Right ventricle myocardium inferior (tissue), 1 donor: ENCODE measurements at places on chromosomes 1 and 21. TPM values are rescaled to one million over a fixed set of nuclear protein-coding genes. Genes with fewer than 3 reads are reported as not detected.

DNA sequence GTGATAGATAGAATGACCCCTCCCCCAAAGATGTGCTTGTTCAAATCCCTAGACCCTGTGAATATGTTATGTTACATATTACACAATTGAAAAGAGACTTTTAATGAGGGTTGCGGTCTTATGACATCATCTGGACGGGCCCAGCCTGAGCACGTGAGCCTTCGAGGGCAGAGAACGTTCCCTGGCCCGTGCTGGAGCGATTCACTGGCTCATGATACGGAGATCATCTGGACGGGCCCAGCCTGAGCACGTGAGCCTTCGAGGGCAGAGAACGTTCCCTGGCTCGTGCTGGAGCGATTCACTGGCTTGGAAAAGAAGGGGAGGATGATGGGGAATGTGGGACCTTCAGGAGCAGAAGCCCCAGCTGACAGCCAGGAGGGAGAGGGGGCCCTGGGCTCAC, 34.4 kb upstream of the COL18A1 start:
- DNase-seq: peak; percentile 45

DNA sequence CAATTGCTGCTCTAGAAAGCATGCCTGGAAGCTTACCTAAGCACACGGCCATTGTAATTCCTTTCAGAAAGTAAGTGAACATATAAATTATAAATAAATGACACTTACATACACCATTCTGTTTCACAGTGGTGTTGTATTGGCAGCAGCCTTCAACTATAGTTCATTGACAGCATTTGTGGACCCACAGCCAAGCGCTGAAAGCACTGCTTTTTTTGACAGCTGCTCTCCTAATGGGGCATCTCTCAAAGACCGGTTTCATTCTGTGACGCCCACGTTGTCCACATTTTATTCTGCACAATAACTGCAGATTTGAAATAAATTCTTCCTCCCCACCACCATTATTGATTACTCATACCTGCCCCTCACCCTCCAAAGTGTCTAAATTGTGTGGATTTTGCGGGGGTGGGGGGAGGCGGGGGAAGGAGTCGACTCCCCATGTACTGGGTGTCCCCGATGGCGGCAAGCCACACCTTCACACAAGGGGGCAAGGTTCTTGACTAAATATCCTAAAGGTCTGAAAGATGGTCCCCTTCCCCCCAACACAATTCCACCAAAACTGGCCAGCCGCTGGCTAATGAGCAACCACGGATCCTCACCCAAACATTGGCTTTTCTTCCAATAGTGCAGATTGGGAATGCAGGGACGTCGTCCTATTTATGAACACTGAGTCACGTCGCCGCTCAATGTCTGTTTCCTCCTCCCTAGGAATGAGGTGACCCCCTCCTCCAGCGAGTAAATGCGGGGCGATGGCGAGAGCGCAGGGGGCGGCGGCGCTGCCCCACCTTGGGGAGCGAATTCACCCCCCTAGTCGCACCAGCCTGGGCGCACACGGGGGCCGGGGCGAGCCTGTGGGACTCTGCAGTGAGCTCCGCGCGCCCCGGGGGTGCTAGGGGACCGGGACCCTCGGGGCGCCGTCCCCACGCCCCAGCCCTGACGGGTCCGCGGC, 960 bp downstream of the RCAN1 start:
- DNase-seq: no peak

DNA sequence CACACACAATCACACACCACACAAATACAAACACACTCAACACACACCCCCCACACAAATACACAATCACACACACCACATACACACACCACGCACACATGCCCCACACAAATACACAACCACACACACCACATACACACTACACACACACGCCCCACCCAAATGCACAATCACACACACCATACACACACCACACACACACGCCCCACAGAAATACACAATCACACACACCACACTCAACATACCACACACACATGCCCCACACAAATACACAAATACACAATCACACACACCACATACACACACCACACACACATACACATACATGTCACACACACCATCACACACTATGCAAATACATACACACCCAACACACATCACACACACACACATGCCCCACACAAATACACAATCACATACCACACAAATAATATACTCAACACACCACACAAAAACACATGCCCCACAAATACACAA, 50.2 kb downstream of the PRDM15 start:
- no peak for DNase-seq

GRCh38 chr1:112388436-112388835, 7.6 kb upstream of the CTTNBP2NL start:
- no peak for DNase-seq

DNA sequence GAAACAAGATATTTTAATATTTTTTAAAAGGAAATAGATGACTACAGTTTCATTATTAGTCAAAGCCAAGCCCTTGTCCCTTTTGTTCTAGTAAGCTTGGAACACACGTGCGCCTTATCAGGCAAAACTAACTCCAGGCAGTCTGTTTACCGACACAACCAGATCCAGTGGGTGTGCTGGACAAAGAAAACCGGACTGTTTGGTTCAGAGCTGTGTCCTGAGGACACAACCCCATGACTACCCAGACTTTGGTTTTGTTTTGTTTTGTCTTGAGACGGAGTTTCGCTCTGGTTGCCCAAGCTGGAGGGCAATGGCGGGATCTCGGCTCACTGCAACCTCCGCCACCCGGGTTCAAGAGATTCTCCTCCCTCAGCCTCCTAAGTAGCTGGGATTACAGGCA, 13.9 kb upstream of the RHOU start:
- DNase-seq: no peak

- peak; percentile 97 for DNase-seq
Measured at GRCh38 chr1:32394141-32394889, at the start of gene BSDC1. TSS of gene BSDC1 (minus strand) at chr1:32394441. CDS start at chr1:32394414, 27 bp downstream.

DNA sequence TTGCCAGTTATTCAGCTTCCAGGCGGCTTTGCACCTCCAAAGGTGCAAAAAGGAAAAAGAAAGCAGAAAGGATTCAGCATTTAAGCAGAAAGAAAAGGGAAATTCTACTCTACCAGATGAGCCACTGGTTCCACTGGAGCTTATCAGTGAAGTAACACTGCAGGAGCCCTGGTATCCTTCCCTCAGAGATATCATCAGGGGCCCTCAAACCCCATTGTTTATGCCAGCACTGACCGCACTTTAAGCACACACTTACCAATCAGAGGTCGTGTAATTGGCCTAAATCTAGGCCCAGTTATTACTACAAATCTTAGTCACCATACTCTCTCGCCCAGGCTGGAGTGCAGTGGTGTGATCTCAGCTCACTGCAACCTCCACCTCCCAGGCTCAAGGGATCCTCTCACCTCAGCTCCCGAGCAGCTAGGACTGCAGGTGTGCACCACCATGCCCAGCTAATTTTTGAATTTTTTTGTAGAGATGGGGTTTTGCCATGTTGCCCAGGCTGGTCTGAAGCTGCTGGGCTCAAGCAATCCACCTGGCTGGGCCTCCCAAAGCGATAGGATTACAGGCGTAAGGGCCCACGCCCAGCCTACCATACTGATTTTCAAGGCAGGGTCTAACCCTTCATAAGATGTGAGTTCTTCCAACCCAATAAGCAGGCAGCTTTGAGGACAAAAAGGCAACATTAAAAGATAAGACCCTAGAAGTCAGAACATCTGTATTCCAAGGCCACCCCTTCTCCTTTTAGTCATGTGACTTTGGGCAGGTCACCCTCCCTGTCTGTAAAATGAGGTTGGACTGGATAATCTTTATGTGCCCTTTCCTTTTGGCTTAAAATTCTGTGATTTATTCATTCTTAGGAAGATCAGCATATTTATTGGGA, 125.3 kb downstream of the SYT2 start:
- no peak for DNase-seq

GRCh38 chr1:154641534-154641933, 33.5 kb upstream of the ADAR start:
- no peak for DNase-seq

- DNase-seq: no peak
Measured at GRCh38 chr1:9466780-9467758, 72.2 kb upstream of the SLC25A33 start.

DNA sequence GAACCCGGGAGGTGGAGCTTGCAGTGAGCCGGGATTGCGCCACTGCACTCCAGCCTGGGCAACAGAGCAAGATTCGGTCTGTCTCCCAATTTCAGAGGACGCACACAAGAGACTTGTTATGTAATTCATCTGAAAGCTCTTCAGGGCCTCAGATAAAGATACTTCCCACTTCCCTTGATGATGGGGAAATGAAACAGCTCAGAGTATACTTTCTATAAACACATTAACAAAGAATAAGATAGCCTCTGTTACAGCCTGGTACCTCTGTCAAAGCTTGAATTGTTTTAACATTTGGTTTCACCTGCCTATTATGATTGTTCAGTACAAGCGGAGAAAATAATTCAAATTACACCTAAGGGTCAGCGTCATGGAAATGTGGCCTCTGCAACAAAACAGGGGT, 622.9 kb upstream of the ADGRL4 start:
- DNase-seq: no peak

DNA sequence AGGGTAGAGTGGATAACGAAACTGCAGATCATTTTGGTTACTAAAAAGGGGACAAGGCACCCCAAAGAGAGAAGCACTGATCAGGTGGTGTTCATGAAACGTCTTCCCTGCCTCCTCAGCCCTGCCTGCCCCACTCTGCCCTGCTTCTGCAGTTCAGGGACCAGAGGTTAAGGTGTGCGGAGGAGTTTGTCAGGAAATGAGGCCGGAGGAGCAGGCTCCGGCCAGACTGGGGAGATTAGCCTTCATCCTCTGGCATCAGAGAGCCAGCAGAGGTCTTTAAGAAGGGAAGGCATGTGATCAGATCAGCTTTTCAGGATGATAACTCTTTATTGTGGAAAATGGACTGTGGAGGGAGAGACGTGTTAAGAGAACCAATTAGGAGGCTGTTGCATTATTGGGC, 291.9 kb upstream of the NR5A2 start:
- no peak for DNase-seq

- peak; percentile 83 for DNase-seq
Measured at GRCh38 chr1:26161415-26162219, 2.7 kb downstream of the FAM110D start.

DNA sequence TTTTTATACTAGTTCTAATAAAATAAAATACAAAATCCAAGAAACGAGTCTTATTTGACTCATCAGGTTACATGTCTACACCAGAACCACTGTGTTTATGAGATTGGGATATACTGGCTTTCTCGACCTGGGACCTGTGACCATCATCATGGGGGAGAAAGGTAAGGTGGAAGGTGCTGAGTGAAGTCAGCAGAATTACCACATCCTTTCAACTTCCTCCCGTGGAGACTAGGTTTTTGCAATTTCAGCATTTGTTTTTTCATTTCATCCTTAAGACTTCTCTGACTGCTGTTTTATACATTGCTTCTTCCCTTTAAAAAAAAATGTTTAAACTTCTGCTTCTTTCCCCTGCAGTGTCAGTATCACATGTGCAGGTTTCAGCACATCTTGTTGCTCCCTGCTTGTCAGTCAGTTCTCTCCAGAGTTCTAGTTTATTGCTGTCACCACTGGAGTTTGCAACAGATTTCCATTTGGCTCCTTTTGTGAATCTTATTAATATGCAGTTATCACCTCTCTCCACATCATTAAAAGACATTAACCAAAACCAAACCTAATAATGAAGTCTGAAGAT, 60.4 kb upstream of the HAO2 start:
- no peak for DNase-seq

GRCh38 chr1:155900161-155900560, 11.0 kb downstream of the RIT1 start:
- no peak for DNase-seq

DNA sequence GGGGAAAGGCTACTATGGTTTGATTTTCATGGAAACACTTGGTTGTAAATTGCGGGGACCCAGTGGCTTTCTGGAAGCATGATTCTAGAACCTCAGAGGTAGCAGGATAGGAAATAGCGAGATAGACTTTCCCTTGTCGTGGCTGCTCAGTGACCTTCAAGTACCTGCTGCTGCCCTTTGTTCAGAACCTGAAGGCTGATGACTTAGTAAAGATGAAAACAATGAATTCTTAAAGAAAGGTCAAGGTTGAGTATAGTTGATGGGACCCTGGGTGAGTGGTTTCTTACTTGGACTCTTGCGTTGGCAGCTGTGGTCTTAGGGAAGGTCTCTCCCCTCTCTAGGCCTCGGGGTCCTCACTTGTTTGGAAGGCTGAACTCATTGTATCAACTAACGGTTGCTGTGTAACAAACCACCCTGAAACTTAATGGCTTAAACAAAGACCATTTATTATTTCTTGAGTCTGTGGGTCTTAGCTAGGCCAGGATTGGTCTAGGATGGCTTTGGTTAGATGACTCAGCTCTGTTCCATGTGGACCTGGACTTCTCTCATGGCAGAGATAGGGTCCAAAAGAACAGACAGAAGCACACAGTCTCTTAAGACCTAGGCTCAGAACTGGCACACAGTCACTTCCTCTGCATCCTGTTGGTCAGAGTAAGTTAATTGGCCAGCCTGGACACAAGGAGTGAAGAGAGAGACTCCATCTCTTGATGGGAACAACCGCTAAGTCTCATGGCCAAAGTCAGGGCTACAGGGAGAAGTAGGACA, 89.2 kb upstream of the SELENON start:
- no peak for DNase-seq

DNA sequence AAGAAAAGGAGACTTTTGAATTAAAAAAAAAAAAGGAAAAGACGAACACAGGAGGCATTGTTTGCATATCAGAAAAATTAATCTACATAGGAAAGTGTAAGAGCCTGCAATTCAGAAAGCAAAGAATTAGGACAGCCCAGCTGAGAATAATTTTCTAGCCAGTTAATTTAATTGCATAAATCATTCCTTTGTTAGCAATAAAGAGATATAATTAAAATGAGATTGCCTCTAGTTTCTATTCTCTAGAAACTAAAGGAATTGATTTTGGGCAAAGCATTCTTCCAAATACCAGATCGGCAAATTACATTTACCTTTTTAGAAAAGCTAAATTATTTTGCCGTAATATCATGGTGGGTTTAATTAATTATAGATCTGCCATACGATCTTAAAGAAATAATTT, 46.0 kb downstream of the NUF2 start:
- DNase-seq: no peak

DNA sequence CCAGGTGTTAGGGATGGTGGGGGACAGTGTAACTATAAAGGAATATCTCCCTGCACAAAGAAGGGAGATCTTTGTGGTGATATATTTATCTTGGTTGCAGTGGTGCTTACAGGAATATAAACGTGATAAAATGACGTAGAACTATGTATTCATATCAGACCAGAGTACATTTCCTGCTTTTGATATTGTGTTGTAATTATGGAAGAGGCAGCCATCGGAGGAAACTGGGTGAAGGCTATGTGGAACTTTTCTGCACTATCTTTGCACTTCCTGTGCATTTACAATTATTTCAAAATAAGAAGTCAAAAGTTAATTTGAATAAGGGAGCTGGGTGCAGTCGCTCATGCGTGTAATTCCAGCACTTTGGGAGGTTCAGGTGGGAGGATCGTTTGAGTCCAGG, 37.6 kb downstream of the NDUFS5 start:
- DNase-seq: no peak

GRCh38 chr1:118442214-118442613, 257.2 kb upstream of the SPAG17 start:
- DNase-seq: no peak

Gene RGS13
- not detected for total RNA-seq

Gene BACE2
- 14.5 TPM for total RNA-seq

Gene ASAP3
- total RNA-seq: 44.3 TPM

Gene ANGPTL3
- not detected for total RNA-seq

Gene CBR3
- total RNA-seq: 2.5 TPM

Gene AJAP1
- total RNA-seq: not detected
